IPS DF 19.7 (cell line): ENCODE measurements at places on chromosomes 2 and 18.

DNA sequence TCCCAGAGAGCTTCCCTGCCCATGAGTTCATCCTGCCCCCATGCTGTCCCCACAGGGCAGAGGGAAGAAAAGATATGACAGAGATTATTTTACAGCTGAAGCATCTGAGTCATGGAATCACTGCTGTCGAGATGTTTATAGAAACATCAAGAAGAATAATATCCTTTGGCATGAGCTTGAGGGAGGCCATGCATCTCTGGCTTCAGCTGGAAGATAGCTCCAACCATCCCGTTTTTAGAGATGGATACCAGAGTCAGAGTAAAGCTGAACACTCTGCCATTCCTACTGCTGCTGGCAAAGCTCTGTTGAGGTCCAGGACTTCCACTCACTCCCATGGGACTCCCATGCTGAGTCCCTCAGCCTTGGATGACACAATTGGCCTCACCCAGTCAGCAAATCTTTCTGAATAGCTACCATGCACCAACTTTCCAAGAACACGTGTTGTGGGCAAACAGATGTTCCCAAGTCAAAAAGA is 167.8 kb downstream of the TTC32 start:
- DNase-seq: no peak

GRCh38 chr2:150286730-150287362 is 200.6 kb downstream of the RND3 start:
- DNase-seq: no peak

- no peak for DNase-seq
Measured at GRCh38 chr2:207041786-207042554, 102.7 kb downstream of the CPO start.

GRCh38 chr2:21038403-21039073 is 5.3 kb downstream of the APOB start:
- no peak for DNase-seq

DNA sequence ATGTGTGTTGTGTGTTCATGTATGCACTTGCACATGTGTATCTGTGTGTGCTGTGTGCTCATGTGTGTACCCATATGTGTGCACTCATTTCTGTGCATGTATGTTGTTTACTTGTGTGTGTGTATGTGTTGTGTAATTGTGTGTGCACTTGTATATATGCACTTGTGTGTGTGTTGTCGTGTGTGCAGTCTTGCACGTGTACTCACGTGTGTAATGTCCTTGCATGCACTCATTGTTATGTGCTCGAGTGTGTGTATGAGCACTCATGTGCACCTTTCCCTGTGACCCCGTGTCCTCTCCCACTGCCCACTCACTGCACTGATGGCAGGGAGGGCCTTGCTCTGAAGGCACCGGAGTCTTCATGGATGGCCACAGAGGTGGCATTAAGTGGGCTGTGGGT is 92.0 kb downstream of the SMIM21 start:
- DNase-seq: no peak

GRCh38 chr2:26352892-26353291 is 6.3 kb upstream of the ADGRF3 start:
- DNase-seq: no peak
